ENCODE measurements at places on chromosomes 1 and 21.

DNA sequence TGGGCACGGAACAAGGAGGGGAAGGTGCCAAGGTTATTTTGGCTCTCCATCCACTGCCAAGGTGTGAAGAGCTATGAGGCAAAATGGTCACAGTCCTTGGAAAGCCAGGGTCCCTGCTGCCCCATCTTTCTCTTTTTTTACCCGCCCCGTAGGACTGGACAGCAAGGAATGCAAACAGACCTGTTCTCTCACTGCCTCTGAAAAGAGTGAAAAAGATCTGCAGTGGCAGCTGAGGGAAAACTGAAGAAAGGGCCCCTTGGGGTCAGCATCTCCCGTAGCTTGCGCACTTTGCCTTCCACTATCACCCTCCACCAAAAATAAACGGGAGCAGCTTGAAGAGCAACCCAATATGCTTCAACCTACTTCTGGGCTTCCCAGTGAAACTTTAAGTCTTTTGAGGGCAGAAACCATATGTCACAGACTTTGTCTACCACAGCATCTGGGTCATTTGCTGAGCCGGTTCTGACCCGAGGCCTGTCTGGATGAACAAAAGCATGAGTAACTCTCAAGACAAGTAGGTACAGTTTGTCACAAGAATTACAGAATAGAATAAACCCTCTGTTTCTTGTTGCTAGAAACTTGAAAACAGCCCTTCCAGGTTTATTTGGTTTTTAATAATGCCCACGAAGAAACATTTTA lies 9.4 kb upstream of the KIF14 start:
- no peaks in the 10 kb centered on the region for H3K27me3 ChIP-seq
- DNase-seq = no peak
- H3K4me3 ChIP-seq = no peak overlapping the region
- no peaks in the 10 kb centered on the region for H3K36me3 ChIP-seq
- no peak overlapping the region for H3K27ac ChIP-seq
- no peaks in the 10 kb centered on the region for H3K4me1 ChIP-seq

DNA sequence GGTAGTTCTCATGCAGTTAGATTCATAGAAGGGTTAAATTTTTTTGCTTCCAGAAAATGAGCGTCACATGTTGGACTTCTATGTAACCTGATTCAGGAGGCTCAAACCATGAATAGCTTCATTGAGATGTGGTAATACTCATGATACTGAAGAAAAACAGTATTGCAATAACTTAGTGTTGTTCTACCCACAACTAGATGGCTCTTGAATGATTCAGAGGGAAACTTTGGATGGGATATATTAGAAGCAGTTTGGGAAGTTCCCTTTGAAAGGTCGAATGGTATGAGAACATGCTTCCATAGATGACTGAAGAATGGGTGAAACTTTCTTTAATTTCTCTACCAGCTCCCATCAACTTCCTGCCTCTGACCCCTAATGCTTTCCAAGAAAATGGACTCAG lies 211.7 kb upstream of the PTGFR start:
- H3K27me3 ChIP-seq = no peaks in the 10 kb centered on the region
- no peaks in the 10 kb centered on the region for H3K36me3 ChIP-seq
- peaks cover 5% of the 10 kb centered on the region for H3K4me1 ChIP-seq
- no peak for DNase-seq
- H3K27ac ChIP-seq = no peak overlapping the region
- H3K4me3 ChIP-seq = no peak overlapping the region

DNA sequence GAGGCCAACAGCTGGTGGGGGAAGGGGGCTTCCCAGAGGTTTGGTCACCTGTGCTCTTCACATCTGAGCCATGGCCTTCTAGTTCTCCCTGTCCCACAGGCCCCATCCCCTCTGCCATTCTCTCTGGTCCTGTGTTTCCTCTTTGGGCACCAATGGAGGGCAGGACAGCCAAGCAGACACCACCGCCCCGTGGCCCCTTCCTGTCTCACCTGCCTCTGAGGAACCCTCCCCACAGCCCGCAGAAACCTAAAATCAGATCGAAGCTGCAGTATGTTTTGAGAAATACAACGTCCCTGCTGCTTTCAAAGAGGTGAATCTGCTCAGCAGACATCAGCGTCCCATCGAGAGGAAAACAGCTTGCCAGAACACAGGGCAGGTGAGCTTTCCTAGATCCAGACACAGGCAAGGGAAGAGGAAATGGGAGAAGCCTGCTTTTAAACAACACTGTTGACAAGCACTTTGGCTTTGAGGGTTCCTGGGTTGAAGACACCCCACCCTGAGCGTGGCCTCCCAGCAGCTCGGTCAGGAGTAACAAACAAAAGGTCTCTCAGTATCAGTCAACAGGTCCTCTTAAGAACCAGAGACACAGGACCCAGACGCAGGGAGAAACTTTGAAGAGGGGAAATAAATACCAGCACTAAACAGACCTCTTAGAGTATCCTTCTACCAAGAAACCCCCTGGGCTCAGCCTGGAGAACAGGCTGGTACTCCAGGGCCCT lies 2.3 kb downstream of the PANK4 start:
- H3K27ac ChIP-seq = peak overlapping the region; percentile 32
- DNase-seq = no peak
- H3K36me3 ChIP-seq = peaks cover 25% of the 10 kb centered on the region
- peaks cover 66% of the 10 kb centered on the region for H3K4me1 ChIP-seq

DNA sequence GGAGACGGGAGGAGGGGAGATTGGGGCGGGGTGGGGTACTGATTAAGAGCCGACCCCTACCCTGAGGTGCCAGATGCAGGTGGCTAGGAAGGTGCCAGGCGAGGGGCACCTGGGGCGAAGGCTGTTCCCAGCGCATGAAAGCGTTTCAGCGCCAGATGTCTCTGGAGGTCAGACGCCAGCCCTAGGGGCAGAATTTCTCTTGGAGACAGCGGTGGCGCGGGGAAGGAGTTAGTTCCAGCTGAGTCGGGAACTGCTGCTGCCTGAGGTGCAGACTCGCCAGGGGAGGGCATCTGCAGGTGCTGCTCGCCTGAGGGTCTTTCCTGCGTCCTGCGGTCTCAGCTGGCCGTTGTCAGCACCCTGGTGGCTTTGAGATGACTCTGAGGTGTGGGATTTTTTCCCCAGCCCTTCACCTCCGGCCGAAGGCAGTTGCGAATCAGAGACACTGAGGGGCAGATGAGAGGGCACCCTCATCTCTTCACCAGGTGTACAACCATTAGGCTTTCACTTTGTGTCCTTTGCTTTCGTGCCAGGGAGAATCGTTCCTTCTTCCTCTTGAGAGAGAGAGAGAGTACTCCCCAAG lies 539 bp downstream of the CGN start:
- no peaks in the 10 kb centered on the region for H3K4me1 ChIP-seq
- H3K27me3 ChIP-seq = no peaks in the 10 kb centered on the region
- no peaks in the 10 kb centered on the region for H3K36me3 ChIP-seq
- peak overlapping the region; percentile 67 for H3K4me3 ChIP-seq

GRCh38 chr1:119394085-119394484 lies 20.9 kb upstream of the HSD3B2 start:
- H3K27ac ChIP-seq = no peak overlapping the region
- no peaks in the 10 kb centered on the region for H3K36me3 ChIP-seq
- no peak overlapping the region for H3K4me3 ChIP-seq
- no peaks in the 10 kb centered on the region for H3K27me3 ChIP-seq

GRCh38 chr21:38236232-38236631 lies 20.6 kb upstream of the KCNJ15 start:
- no peak overlapping the region for H3K27ac ChIP-seq
- H3K27me3 ChIP-seq = no peaks in the 10 kb centered on the region
- no peaks in the 10 kb centered on the region for H3K4me1 ChIP-seq
- no peak for DNase-seq
- H3K36me3 ChIP-seq = no peaks in the 10 kb centered on the region

DNA sequence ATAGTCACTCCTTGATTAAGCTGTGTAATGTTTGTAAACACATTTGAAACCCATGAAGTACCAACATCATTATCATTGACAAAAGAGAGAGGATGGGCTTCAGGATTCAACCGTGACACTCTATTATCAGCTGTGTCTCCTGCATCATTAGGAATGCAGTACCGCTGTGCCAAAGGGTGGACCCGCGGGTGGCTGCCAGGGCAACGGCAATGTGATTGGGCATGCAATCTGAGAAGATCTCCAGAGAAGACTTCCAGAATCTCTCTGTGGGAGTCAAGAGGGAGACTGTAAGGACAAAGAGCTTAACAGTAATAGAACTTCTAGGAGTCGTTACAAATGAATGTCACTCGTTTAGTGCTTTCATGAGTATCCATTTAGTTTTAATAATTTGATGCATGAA lies 97.9 kb downstream of the USH2A start:
- no peaks in the 10 kb centered on the region for H3K27me3 ChIP-seq
- no peaks in the 10 kb centered on the region for H3K36me3 ChIP-seq
- H3K4me3 ChIP-seq = no peak overlapping the region
- H3K27ac ChIP-seq = no peak overlapping the region
- H3K4me1 ChIP-seq = no peaks in the 10 kb centered on the region

- H3K4me3 ChIP-seq = no peak overlapping the region
- H3K36me3 ChIP-seq = no peaks in the 10 kb centered on the region
- no peak overlapping the region for H3K27ac ChIP-seq
- no peaks in the 10 kb centered on the region for H3K4me1 ChIP-seq
- no peaks in the 10 kb centered on the region for H3K27me3 ChIP-seq
These were observed 2.3 kb upstream of the OR2C3 start for GRCh38 chr1:247538561-247538960.

- H3K27me3 ChIP-seq = no peaks in the 10 kb centered on the region
- DNase-seq = no peak
- H3K27ac ChIP-seq = no peak overlapping the region
These were observed 45.3 kb downstream of the JAK1 start for GRCh38 chr1:64920941-64921589.

- H3K27me3 ChIP-seq = no peaks in the 10 kb centered on the region
- DNase-seq = no peak
- H3K4me1 ChIP-seq = peaks cover 21% of the 10 kb centered on the region
- H3K4me3 ChIP-seq = no peak overlapping the region
- peak overlapping the region; percentile 5 for H3K27ac ChIP-seq
- no peaks in the 10 kb centered on the region for H3K36me3 ChIP-seq
These were observed 50.5 kb upstream of the PPP2R5A start for GRCh38 chr1:212234431-212235395.

DNA sequence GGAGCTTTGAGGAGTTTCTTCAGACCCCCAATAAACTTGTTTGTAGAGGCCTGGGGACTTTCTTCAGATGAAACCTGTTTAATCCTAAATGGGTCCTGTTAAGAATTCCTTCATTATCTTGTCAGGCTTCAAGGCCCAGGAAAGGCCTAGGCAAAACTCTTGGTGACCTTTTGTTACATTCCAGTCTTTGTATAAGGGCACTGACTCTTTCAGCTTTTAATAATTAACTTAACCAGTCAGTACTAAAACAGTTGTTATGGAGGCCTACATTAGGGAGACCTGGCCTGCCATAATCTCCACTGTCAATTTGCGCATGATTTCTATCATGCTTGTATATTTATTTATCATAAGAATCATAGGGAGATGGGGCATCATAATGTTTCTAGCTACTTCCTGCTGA lies 110.2 kb downstream of the FCRL5 start:
- no peak overlapping the region for H3K4me3 ChIP-seq
- no peaks in the 10 kb centered on the region for H3K36me3 ChIP-seq
- no peak for DNase-seq
- H3K27me3 ChIP-seq = no peaks in the 10 kb centered on the region
- peak overlapping the region; percentile 90 for H3K27ac ChIP-seq

- no peaks in the 10 kb centered on the region for H3K4me1 ChIP-seq
- peak within 1 kb of the TSS; percentile 74 for H3K4me3 ChIP-seq
- H3K27ac ChIP-seq = peak within 1 kb of the TSS; percentile 84
- DNase-seq = peak; percentile 86
- no peaks in the 10 kb centered on the region for H3K36me3 ChIP-seq
These were observed at the start of the genes GLMN and RPAP2 for GRCh38 chr1:92298573-92299476. Gene GLMN, minus strand, starts transcription at chr1:92298987. Its CDS starts 988 bp downstream, at chr1:92297999. Gene RPAP2, plus strand, starts transcription at chr1:92299059. Its CDS starts 15 bp downstream, at chr1:92299074.

GRCh38 chr1:27423709-27424108 lies 31.3 kb downstream of the GPR3 start:
- H3K4me1 ChIP-seq = no peaks in the 10 kb centered on the region
- no peak overlapping the region for H3K27ac ChIP-seq
- H3K36me3 ChIP-seq = no peaks in the 10 kb centered on the region
- DNase-seq = no peak

- no peaks in the 10 kb centered on the region for H3K27me3 ChIP-seq
- H3K27ac ChIP-seq = no peak overlapping the region
- H3K4me3 ChIP-seq = no peak overlapping the region
- no peaks in the 10 kb centered on the region for H3K36me3 ChIP-seq
These were observed 38.8 kb upstream of the CTBS start for GRCh38 chr1:84613026-84613425.

GRCh38 chr1:89598450-89599331 lies 34.2 kb upstream of the LRRC8C start:
- H3K4me3 ChIP-seq = no peak overlapping the region
- no peaks in the 10 kb centered on the region for H3K36me3 ChIP-seq
- DNase-seq = no peak
- no peaks in the 10 kb centered on the region for H3K27me3 ChIP-seq
- H3K4me1 ChIP-seq = no peaks in the 10 kb centered on the region

DNA sequence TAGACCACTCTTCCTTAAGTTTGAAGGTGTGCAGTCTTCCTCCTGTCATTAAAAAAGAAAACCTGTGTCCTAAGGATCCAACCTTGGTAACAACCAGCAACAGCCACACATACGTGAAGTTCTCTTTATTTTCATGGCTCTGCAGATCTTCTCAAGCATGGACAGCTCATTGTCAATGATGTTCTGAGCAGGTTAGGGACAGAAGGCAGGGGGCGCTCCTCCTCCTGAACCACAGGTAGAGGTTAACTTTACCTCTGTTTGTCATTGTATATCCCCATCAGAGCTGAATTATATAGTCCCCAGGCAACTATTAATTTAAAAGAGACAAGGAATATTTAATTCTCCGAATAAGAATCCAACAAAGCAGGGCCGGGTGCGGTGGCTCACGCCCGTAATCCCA lies 52.5 kb upstream of the CR2 start:
- H3K27me3 ChIP-seq = no peaks in the 10 kb centered on the region
- no peak for DNase-seq
- no peak overlapping the region for H3K4me3 ChIP-seq
- H3K36me3 ChIP-seq = no peaks in the 10 kb centered on the region
- no peaks in the 10 kb centered on the region for H3K4me1 ChIP-seq
- H3K27ac ChIP-seq = no peak overlapping the region
